ENCODE measurements at places on chromosomes 7 and 10. TPM values are rescaled to one million over a fixed set of nuclear protein-coding genes. Genes with fewer than 3 reads are reported as not detected.

GRCh38 chr7:123769371-123769770 lies 20.6 kb upstream of the WASL start:
- no peak overlapping the region for H3K27ac ChIP-seq
- no peaks in the 10 kb centered on the region for H3K36me3 ChIP-seq
- DNase-seq, result peak; percentile 34
- no peaks in the 10 kb centered on the region for H3K4me1 ChIP-seq

- H3K27ac ChIP-seq, result no peak overlapping the region
- no peaks in the 10 kb centered on the region for H3K4me1 ChIP-seq
- no peaks in the 10 kb centered on the region for H3K36me3 ChIP-seq
- no peak overlapping the region for H3K4me3 ChIP-seq
- DNase-seq, result peak; percentile 8
These were observed 76.0 kb downstream of the CARD11 start for GRCh38 chr7:2967705-2968104.

ZNF92 gene
- total RNA-seq, result 10.8 TPM

DNA sequence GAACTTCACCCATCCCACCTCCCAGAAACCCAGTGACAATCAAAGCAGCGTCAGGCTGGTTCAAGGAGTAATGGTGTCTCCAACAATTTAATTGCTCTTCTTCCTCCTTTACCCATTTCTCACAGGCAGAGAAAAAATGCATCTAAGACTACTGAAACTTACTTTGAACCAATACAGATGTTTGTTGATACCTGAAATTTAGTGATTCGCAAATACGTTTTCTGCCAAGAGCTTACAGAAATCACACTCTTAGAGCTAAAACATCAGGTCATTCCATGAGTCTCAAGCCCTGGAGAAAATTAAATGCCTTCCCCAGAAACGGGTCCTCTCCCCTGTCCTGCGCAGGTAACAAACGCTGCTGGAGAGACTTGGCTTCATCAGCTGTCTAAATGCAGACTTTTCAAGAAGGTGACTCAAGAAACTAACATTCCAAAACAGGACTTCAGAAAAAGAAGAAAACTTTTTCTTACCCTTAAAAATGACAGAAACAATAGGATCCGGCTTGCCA lies 443 bp downstream of the MYOF start:
- no peak for DNase-seq
- H3K27ac ChIP-seq, result peak overlapping the region; percentile 88
- no peaks in the 10 kb centered on the region for H3K36me3 ChIP-seq
- peaks cover 3% of the 10 kb centered on the region for H3K4me1 ChIP-seq

GRCh38 chr10:125128397-125129075 lies 31.8 kb downstream of the CTBP2 start:
- no peak overlapping the region for H3K27ac ChIP-seq
- H3K4me3 ChIP-seq, result no peak overlapping the region
- no peaks in the 10 kb centered on the region for H3K36me3 ChIP-seq
- H3K27me3 ChIP-seq, result no peaks in the 10 kb centered on the region

URGCP gene
- total RNA-seq, result 33.0 TPM

- H3K36me3 ChIP-seq, result no peaks in the 10 kb centered on the region
- no peak for DNase-seq
- H3K4me3 ChIP-seq, result no peak overlapping the region
- H3K4me1 ChIP-seq, result no peaks in the 10 kb centered on the region
- H3K27ac ChIP-seq, result no peak overlapping the region
- no peaks in the 10 kb centered on the region for H3K27me3 ChIP-seq
These were observed 51.8 kb downstream of the CAV1 start for GRCh38 chr7:116576350-116577319.

IFIT1B gene
- total RNA-seq, result not detected

ST8SIA6 gene
- total RNA-seq, result 1.6 TPM

- H3K27ac ChIP-seq, result no peak overlapping the region
- no peak overlapping the region for H3K4me3 ChIP-seq
- H3K27me3 ChIP-seq, result no peaks in the 10 kb centered on the region
- no peaks in the 10 kb centered on the region for H3K36me3 ChIP-seq
- peaks cover 30% of the 10 kb centered on the region for H3K4me1 ChIP-seq
- DNase-seq, result peak; percentile 79
These were observed 287.2 kb upstream of the MKLN1 start for GRCh38 chr7:131040467-131040932.

TFEC gene
- 4.1 TPM for total RNA-seq

NUDT13 gene
- total RNA-seq, result 3.0 TPM

- H3K27me3 ChIP-seq, result no peaks in the 10 kb centered on the region
- H3K4me1 ChIP-seq, result no peaks in the 10 kb centered on the region
- no peaks in the 10 kb centered on the region for H3K36me3 ChIP-seq
- H3K27ac ChIP-seq, result no peak overlapping the region
- no peak overlapping the region for H3K4me3 ChIP-seq
These were observed 29.2 kb downstream of the PANK1 start for GRCh38 chr10:89615824-89616223.

GRCh38 chr7:105794741-105795729 lies 81.4 kb downstream of the ATXN7L1 start:
- peaks cover 21% of the 10 kb centered on the region for H3K4me1 ChIP-seq
- no peak overlapping the region for H3K4me3 ChIP-seq
- peak; percentile 76 for DNase-seq
- no peaks in the 10 kb centered on the region for H3K36me3 ChIP-seq
- peak overlapping the region; percentile 56 for H3K27ac ChIP-seq
- H3K27me3 ChIP-seq, result no peaks in the 10 kb centered on the region

DNA sequence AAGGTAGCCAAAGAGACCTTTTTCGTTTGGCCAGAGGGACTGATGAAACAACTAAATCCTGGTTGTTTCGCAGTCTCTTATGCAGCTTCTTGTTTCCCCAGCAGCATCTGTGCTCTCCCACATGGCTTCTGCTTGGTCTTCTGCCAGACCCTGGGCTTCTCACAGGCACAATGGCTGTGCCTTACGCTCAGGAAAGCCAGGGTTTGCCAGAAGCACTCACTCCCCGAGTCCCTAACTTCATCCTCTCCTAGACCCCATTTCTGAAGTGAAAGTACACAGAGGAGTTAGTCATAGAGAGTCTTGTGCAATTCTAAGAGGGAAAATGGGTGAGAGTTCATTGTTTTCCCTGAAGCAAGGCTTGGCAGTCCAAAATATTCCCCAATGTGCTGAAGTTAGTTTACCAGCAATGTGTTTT lies 121.7 kb downstream of the EVX1 start:
- H3K4me3 ChIP-seq, result no peak overlapping the region
- peak; percentile 66 for DNase-seq
- H3K36me3 ChIP-seq, result no peaks in the 10 kb centered on the region
- peak overlapping the region; percentile 36 for H3K27ac ChIP-seq

DNA sequence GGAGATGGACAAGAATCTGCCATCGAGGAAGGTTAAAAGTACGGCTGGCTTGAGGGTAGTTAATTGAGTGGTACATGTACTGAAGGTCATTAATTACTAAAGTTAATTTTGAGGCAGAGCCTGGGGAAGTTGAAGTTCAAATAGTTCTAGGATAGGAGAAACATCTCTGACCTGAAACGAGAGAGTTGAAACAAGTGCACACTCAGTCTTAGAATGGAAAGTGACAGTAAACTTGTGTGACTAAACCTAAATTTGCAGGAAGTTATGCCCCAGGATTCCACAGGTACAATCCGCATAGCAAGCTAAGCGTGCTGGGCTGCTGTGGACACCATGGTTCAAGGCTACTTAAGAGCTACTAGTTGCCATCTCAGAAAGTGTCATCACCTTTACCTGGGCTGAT lies 209.9 kb downstream of the CHCHD3 start:
- no peak for DNase-seq
- H3K36me3 ChIP-seq, result no peaks in the 10 kb centered on the region
- H3K4me3 ChIP-seq, result no peak overlapping the region
- H3K27me3 ChIP-seq, result no peaks in the 10 kb centered on the region
- no peaks in the 10 kb centered on the region for H3K4me1 ChIP-seq
- no peak overlapping the region for H3K27ac ChIP-seq

RPEL1 gene
- total RNA-seq, result not detected

GPR26 gene
- total RNA-seq, result 0.37 TPM

GRCh38 chr10:28480628-28480965 lies 52.3 kb upstream of the WAC start:
- no peak overlapping the region for H3K4me3 ChIP-seq
- no peak for DNase-seq
- peaks cover 12% of the 10 kb centered on the region for H3K4me1 ChIP-seq

PFKP gene
- total RNA-seq, result 134 TPM

LBX1 gene
- 0.12 TPM for total RNA-seq

DNA sequence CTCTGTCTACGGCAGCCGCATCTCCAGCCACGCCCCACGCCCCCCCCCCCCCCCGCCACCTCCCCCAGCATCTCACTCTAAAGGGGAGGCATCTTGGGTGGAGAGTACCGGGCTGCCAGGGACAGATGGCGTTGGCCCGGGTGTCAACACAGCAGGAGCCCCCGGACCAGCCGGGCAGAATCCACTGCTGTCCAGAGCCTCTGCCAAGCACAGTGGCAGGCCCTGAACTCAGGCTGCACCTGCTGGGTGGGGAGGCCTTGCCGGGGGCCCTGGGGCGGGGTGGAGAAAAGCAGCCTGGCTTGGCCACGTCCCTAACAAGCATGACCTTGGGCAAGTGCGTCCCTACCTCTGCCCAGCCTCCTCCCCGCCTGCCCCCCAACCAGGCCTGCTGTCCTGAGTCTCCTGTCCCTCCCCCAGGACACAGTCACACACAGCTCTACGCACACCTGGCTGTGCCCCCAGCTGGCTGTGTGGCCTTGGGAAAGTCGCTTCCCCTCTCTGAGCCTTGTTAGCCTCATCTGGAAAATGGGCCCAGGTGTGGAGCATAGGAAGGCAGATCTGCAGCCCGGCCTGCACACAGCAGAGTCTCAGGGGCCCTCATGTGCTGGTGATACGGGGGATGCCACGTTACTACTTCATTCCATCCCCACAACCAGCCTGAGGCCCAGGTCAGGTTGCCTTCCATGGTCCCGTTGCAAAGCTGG lies 45.2 kb downstream of the MICALL2 start:
- no peaks in the 10 kb centered on the region for H3K27me3 ChIP-seq
- no peak for DNase-seq
- peaks cover 6% of the 10 kb centered on the region for H3K4me1 ChIP-seq
- H3K36me3 ChIP-seq, result no peaks in the 10 kb centered on the region
- no peak overlapping the region for H3K27ac ChIP-seq
